ENCODE measurements at places on chromosomes 1 and 21.
A peak's percentile ranks its signal among the peaks of the same experiment; 100 is the strongest.

DNA sequence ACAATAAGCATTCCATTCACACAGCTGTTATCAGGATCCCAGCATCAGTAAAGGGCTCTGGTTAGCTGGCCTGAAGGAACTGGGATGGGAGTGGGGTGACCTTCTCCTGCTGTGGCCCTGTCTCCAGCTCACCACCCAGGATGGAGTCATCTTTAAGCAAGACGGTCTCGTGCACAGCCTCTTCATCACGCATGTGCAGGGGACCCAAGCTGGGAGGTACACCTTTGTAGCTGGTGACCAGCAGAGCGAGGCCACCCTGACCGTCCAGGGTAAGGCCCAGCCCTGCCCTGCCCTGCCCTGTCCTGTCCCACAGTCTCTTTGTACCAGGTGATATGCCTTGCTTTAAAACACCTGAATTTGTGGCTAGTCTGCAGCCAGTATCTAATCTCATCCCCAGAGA is 24.3 kb downstream of the IGFN1 start:
- DNase-seq = no peak

DNA sequence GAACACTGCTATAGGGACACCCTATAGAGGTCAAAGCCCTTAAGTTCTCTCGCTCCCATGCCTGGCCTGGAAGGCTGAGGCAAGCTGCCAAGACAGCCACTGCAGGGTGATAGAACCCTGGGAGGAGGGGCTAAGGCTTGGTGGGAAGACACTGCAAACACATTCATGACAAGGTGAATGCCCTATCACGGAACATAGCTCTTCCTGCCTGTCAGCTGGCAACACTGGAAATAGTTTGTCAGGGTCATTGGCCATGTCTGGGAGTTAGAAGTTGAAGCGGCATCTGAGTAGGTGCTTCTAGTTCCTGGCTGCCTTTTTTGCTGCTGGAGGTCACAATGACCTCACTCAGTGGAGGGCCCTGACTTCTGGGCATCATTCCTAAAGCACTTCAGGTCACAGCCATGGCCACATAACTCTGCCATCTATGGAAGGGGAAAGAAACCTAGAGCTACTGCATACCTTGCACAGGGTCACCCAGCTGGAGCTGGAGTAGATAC is 4.2 kb downstream of the FABP3 start:
- DNase-seq = no peak

GRCh38 chr1:161121042-161121650 is 3.2 kb downstream of the NIT1 start:
- no peak for DNase-seq

DNA sequence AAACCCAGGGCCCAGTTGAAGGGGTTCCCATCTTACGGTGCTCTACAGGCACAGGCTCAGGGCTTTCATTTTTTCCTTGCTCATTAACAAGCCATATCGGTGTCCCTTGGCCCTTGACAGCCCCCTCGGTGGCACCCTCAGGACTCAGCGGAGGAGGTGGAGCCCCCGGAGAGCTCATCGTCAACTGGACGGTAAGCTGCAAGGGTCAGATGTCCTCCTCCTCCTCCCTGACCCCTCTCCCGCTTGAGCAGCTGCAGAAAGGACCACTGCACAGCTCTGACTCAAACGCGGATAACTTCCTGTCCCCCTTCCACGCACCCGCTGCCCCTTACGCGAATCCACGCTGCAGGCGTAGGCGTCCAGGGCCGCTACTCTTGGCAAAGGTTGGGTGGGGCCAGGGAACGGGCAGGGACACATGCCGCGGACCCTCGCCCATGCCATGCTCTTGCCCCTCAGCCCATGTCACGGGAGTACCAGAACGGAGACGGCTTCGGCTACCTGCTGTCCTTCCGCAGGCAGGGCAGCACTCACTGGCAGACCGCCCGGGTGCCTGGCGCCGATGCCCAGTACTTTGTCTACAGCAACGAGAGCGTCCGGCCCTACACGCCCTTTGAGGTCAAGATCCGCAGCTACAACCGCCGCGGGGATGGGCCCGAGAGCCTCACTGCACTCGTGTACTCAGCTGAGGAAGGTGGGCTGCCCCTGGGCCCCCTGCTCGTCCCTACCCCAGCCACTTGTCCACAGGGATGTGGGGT is 14.7 kb downstream of the TMEM81 start:
- no peak for DNase-seq

DNA sequence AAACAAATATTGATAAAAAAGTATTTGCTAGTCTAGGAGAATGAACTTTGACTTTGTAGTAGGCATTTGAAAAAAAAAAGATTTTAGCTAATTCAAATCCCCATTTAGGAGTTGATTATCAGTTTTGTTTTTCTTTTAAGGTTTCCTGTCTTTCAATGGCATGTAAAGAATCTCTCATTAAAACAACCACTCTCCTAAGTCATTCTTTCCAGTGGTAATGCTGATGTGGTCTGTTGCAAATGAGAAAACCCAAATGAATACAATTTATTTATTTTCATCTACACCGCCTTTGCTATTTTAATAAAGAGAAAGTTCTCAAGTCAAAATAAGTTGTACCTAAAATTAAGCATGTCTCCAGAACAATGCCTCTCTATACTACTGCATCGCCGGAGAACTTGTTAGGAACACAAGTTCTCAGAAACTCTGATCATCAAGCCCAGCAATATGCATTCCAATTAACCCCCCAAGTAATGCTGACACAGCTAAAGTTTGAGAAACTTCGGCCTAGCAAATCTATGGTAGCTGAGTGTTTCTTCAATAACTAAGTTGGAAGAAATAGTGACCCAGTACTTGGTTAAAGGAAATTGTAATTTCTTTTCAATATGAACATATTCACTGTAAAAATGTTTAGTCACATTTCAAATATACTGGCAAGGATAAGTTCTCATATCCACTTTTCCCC is 255.1 kb downstream of the PTPRC start:
- no peak for DNase-seq

- peak; percentile 95 for DNase-seq
These were observed 1.8 kb upstream of the CDKN2C start for GRCh38 chr1:50968158-50968820.

DNA sequence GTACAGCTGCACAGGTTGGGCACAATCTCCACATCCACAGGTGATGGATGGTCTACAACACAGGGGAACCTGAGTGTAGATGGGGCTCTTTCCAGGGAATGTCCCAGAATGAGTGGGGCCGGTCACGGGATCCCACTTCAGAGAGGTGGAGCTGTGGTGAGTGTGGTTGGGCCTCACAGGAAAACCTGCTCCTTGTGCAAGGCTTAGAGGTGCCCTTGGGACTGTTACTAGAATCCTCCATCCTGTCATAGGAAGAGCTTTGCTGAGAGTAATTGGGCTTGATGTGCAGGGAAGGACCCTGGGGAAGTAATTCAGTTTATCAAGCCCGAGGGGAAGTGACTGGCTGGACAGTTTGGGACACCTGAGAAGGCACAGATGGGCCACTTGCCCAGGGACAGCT is 137.9 kb downstream of the ZSCAN20 start:
- DNase-seq = no peak

- DNase-seq = no peak
These were observed 51.0 kb downstream of the MT1HL1 start for GRCh38 chr1:236953151-236953700.

- DNase-seq = no peak
These were observed 22.1 kb downstream of the OMA1 start for GRCh38 chr1:58524353-58524945.

DNA sequence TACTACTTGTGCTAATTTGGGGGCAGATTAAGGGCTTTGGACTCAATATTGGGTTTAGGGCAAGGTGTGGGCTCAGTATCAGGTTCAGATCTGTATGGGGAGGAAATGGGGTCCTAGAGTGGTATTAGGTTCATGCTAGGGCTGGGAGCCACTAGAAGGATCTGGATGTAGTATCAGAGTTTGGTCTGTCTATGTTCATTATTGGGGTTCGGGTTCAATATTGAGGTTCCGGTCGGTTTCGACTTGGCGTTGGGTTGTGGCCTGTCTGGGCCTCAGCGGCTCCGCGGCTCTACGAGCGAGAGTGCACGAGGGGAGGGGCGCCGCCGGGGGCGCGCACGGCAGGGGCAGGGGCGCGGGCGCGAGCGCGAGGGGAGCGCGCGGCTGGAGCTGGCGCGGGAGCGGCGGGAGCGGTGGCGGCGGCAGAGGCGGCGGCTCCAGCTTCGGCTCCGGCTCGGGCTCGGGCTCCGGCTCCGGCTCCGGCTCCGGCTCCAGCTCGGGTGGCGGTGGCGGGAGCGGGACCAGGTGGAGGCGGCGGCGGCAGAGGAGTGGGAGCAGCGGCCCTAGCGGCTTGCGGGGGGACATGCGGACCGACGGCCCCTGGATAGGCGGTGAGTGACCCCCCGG is at the start of gene PTPRF:
Gene PTPRF (plus strand): TSS at position 401 of the 624 bp plus-strand sequence. CDS start 14,193 bp downstream, outside the sequence.
- DNase-seq = peak; percentile 48

GRCh38 chr21:24716281-24716918 is 890.9 kb downstream of the MRPL39 start:
- no peak for DNase-seq

GRCh38 chr1:93938461-93939145 is 29.4 kb upstream of the GCLM start:
- no peak for DNase-seq

DNA sequence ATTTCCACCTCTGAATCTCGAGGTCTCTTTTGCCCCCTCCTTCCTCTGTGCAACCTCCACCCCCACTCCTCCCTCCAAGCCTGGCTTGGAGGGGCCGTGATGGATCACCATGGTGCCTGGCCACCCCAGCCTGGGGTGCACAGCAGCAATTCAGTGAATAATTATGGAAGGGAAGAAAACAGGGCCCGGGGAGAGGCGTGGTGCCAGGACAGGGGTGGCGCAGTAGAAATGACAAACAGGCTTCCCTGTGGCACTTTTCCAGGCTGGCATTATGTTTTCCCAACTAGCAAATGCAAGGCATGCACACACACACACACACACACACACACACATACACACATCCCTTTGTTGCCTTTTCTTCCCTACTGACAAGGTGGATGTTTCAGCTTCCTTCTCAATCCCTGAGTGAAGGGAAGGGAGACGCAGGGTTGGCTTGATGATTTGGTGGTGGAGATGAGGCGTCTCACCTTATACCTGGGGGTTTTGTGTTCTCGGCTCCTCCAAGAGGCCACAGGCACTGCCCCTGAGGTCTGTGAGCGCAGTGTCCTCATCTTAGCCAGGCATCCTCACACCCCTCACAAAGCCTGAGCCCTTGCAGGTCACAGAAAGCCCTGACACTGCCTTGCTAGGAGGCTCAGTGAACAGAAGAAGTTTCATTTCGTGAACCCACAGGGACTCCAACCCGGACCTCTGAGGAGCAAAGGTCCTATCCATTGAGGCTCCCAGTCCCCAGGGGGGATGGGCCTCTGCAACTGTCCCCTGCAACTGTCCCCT is 215.8 kb downstream of the MATN1 start:
- DNase-seq = no peak

DNA sequence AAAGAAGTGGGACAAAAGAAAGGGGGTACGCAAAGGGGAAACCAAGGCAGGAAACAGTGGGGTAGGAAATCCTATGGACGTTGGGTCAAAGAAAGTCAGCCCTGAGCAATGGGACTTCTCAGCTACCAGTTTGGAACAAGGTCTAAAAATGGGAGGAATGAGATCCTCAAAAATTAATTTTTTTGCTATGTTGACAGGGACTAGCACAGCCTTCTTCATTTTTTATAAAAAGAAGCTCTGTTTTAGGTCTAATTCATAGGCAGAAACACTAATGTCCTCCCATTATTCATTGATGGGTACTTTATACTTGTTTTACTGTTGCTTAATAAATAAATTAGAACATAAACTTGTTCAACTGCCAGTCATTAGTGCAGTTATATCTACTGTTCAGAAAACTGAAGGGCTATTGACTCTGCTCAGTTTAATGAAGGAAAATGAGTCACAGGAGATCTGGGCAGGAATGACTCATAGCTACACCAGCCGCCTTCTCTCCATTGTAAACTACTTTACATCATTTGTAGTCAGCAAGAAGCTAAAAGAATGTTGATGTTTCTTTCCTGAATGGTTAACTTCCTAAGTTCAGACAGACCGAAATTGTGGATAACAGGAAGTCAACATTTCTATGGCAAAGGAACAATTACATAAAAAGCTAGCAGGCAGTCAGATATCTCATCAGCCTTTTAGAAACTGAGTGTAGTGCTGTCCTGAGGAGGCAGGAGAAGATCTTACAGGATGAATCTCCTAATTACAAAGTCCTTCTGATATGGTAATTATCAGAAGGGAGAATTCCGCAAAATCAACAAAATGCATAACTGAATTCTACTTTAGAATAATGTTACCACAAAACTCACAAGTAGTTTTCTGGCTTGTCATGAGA is 356.4 kb upstream of the PKN2 start:
- no peak for DNase-seq

DNA sequence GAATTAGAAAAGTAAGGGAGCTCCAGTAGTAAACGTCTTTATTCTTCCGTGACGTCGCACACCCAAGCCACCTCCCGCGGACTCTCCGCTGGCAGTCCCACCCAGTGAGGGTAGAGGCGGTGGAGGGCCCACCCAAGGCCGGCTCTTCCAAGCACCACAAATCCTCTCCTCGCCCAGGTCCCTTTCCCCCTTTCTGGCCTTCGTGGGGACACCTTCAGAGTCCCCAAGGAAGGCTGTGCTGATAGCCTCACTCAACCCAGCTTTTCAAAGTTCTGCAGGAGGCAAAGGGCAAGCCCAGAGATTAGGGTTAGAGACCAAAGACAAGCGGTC is 349 bp upstream of the GPN2 start:
- DNase-seq = no peak

DNA sequence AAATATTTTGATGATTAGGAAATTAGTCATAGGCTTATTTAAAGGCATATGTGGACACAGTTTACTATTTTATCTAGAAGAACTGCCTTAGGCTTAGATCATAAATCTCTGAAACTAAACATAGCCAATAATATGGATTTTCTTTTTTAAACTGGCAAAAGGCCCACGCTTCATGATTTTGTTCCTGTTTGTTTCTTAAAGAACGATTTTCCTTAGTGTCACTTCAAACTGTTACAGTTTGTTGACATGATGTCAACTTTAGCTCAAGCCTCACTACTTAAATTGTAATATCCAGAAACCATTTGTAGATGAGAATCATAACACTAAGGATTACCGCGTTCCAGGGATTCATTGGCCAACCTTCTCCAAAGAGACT is 322.6 kb downstream of the HHIPL2 start:
- DNase-seq = no peak

- DNase-seq = no peak
These were observed 12.5 kb downstream of the FOXJ3 start for GRCh38 chr1:42322577-42322976.

GRCh38 chr1:212498283-212499040 is 65.7 kb downstream of the NENF start:
- DNase-seq = peak; percentile 45

GRCh38 chr1:161949548-161949947 is 74.1 kb downstream of the OLFML2B start:
- DNase-seq = no peak

GRCh38 chr1:160795951-160796383 is at the start of gene LY9:
LY9 (plus strand) TSS chr1:160796174; CDS start chr1:160796188, 14 bp downstream.
- peak; percentile 43 for DNase-seq

- no peak for DNase-seq
These were observed 34.3 kb upstream of the PTGFRN start for GRCh38 chr1:116875391-116875790.

GRCh38 chr1:98842241-98842640 is 162.4 kb downstream of the PLPPR5 start:
- no peak for DNase-seq

All from KBM-7 (cell line).